ENCODE measurements at places on chromosomes 3 and 15.

GRCh38 chr3:105853801-105854432 is 14.9 kb downstream of the CBLB start:
- no peak for DNase-seq

DNA sequence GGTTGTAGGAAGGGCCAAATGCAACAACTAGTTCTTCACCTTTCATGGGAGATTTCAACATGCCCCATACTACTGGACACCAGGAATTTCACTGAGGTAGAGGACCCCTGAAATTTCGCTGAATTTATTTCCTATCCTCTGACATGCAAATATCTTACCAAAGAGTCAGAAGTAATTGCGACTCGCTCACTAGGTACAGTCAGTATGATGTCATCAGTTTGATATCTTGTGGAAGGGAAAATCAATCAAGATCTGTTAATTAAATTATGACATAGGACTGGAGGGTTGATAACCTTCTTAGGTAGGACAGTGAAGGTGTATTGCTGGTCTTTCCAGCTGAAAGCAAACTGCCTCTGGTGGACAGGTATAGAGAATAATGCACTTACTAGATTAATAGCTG is 74.9 kb upstream of the TNIK start:
- no peak for DNase-seq

- DNase-seq, result no peak
Measured at GRCh38 chr15:38961931-38962330, 397.3 kb upstream of the RASGRP1 start.

DNA sequence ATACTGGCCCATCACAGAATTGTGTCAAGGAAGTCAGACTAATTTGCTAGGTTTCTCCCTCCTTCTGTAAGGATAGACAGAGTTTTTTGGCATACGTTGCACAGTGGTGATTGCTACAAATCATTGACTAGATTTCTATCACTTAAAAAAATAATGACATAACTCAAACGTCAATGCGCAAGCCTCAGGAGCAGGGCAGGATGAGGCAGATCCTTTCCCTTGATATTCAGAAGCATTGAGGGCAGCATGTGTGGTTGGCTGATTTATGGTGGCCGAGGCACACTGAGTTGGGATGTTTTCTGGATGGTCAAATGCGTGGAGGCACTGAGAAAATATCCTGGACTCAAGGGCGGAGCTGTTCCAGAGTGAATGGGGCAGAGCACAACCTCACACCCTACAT is 14.4 kb downstream of the THSD4 start:
- DNase-seq, result no peak

DNA sequence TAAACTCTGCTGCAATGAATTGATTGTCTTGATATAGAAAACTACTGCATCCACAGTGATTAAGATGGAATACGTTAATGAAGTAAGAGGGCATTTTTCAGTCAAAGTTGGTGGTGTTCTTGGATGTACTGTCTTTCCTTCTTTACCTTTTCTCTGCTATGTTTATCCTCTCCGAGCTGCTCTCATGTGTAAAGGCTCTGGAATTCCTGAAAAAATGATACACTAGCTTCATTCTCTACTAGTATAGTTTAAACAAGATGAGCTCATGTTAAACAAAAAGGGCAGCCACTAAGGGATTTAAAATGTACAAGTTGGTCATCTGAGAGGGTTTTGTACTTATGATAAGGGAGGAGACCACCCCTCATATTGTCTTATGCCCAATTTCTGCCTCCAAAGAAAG is 504.6 kb upstream of the NECTIN3 start:
- DNase-seq, result no peak

- DNase-seq, result no peak
Measured at GRCh38 chr3:117688583-117688982, 979.0 kb downstream of the TUSC7 start.

- no peak for DNase-seq
Measured at GRCh38 chr3:45164056-45164455, 17.9 kb upstream of the CDCP1 start.
